ENCODE measurements at places on chromosomes 7 and 10.

- DNase-seq, result no peak
Observed at GRCh38 chr10:124130198-124130900, 37.0 kb upstream of the CHST15 start.

GRCh38 chr7:40468891-40469864 lies 334.4 kb downstream of the SUGCT start:
- DNase-seq, result no peak

- no peak for DNase-seq
Observed at GRCh38 chr7:124791426-124791825, 25.8 kb upstream of the GPR37 start.

DNA sequence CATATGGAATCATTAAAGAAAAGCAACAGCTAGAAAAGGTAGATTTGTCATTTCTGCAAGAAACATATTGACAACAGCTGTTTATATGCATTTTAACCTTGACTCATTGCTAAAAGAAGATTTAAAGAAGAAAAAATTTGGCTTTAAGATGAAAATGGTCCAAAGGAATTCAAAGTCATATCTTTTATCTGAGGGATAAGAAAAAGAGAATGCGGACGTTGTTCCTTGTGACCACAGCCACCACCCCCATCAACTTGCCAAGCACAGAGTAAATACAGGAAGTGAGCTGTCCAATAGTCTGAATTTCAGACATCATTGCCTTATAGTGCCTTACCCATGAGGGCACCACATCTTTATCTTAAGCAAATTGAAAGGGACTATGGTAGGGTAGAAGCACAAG lies 7.3 kb upstream of the CRPPA start:
- no peak for DNase-seq

GRCh38 chr10:89337484-89337883 lies 9.7 kb downstream of the IFIT3 start:
- DNase-seq, result peak; percentile 47

- peak; percentile 34 for DNase-seq
Observed at GRCh38 chr10:79487296-79488194, 24.8 kb upstream of the EIF5AL1 start.

DNA sequence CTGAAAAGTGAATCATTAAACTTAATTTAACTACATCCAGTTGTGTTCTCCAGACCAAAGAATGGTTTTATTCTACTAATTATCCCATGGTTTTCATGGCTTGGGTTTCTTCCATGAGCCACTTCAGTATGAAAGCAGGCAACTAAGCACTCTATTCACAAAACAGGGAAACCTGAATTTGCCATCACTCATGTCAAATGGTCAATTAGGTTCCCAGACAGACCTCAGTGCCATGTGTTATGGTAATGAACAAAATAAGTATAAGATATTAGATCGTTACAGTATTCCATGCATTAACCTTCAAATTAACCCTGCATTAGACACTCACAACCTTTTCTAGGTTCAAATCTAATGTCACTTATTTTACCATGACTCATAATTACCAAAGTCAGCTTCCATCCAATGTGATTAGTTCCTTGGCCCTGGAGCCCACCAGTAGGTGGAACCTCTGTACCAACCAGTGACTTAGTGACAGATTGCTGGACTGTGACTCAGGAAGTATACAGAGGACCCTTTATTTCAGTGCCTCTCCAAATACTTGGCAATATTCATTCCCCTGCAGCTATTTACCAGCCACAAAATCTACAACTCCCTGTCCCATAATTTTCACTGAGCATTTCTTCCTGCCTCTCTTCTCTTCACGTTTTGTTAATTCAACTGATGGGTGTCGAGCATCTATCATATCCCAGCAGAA lies 1270.2 kb upstream of the SORCS1 start:
- no peak for DNase-seq

Data from CD4-positive, alpha-beta T cell treated with Interleukin-12 subunit alpha and Interleukin-12 subunit beta, for 1 hour (primary cell).